Activated CD8-positive, alpha-beta memory T cell treated with anti-CD3 and anti-CD28 coated beads for 1 hour (primary cell): ENCODE measurements at places on chromosomes 16 and 17.

GRCh38 chr17:75109046-75109406 lies 743 bp upstream of the ARMC7 start:
- no peak for DNase-seq

GRCh38 chr17:79993390-79994227 lies 42.1 kb downstream of the TBC1D16 start:
- DNase-seq = no peak

DNA sequence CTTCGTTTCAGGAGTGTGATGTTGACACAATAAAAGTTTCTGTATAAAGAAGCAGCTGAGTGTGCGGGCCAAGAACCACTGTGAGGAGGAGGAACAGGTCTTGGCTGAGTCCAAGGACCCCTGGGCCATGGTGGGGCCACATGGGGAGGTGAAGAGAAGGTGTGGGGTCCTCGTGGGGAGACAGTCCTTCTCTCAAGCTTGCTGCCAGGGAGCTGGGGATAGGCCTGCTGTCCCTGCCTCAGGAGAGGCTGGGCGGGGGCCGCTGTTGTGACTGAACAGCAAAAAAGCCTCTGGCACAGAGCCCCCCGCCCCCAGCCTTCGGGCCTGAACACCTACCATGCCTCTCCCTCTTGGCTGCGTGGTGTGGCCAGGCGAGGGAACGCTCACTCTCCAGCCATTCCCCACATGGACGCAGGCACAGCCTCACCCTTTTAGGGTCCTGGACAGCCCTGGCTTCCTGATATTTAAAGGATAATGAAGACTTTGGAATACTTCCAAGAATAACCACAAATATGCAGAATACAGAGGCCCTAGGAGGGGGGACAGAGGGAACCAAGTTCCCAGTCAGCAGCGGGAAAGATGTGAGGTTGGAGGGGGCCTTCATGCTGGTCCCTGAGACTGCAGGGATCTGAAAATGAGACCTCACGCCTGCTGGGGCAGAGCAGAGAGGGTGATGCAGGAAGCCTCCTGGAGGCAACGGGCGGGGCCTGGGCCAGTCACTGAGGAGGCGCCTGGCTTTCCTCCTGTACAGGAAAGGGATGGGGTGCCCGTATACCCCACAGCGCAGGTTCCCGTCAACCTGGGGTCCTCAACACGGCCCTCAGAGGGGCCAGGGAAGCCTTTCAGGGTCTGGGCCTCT lies 100.0 kb upstream of the CREBBP start:
- no peak for DNase-seq

GRCh38 chr17:68603656-68604055 lies 2.5 kb upstream of the FAM20A start:
- no peak for DNase-seq

- DNase-seq = no peak
Measured at GRCh38 chr17:57033296-57033695, 51.8 kb upstream of the AKAP1 start.

- no peak for DNase-seq
Measured at GRCh38 chr16:70496513-70496912, 26.8 kb downstream of the COG4 start.
